ENCODE measurements at places on chromosomes 2 and 18.

DNA sequence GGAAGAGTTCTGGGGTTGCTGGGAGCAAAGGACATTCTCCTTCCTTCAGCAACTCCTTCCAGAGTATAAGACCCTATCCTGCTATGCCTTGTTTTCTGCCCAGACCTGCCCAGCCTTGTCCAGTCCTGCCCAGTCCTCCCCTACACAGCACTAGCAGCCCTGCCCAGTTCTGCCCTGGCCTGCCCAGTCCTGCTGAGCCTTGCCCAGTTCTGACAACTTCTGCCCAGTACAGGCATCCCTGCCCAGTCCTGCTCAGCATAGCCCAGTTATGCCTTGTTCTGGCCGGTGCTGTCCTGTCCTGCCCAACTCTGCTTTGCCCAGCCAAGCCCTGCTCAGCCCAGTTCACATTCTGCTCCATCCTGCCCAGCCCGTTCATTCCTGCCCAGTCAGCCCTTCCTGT lies 44.9 kb upstream of the ALK start:
- no peak for DNase-seq

GRCh38 chr2:212477571-212477970 lies 61.0 kb downstream of the ERBB4 start:
- no peak for DNase-seq

DNA sequence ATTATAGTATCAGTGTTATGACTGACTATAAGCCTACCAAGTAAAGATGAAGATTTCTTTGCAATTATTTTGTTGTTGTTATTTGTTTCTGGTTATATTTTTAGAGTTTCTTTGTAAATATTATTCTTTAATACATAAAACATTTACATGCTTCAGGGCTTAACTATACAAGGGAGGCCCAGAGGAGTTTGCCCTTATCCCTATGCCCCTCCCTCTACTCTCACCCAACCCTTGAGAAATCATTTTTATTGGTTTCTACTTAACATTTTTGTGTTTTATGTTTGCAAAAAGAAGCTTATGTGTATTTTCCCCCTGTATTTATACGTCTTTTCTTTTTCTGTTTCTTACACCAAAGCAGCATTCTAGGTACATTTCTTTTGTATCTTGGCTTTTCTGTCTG lies 30.5 kb downstream of the MRPS9 start:
- no peak for DNase-seq

DNA sequence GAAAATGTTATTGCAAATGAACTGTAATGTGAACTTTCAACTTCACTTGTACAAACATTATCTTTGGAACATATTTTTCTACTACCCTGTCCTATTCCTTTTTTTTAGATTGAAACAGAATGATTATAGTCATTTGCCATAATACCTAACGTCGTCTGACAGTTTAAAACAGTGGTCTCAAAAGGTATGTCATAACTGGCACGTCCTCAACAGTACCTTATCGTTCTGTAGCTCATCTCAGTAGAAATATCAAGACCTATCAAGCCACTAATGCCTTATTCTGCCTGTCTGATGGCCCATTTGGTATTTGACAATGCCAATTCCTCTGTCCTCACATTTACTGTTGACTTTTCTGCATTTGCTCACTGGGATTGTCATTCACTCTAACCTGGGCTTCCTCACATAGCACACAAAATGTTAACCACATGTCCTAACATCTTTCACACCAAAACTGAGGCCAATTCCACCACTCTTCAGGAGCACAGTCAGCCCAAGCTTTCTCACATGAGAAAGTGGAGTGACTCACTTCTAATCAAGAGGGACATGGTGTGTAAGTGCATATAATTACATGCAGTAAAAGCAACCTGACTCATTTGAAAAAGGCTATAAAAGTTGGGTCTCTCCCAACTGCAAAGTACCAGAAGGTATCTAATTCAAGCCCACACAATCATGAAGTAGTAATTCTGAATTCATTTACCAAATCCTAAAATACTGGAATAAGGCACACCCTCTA lies 34.8 kb downstream of the DNER start:
- no peak for DNase-seq

DNA sequence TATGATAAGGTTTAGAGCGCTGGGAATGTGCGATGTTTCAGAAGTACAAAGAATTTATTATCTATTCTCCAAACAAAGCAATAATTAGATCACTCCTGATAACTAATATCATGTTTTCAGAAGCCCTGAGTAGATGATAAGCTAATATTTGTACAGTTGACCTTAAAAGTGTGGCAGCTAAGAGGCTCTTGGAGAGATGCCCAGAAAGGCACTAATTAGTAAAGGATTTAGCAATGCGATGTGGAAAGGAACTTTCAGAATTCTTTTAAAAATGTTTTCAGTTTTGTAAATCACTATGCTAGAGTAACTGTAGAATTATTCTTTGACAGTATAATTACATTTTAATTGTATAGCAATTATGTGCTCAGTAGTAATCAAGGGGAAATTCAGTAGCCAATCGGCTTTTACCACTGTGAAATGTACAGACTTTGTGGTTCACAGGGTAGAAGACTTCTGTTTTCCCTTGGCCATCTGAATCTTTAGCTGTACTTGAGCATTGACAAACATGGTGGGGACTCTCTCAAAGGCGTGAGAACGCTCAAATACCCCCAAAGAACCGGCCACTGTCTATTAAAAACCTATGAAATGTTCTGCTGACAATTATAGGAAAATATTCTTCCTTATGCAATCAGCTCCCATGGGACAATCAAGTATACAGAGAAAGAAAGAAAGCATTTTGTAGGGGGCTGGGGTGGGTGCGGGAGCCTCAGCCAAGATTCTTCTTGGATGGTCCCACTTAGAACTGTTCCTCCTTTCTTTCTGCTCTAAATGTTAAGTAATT lies 262.8 kb upstream of the AGAP1 start:
- no peak for DNase-seq

GRCh38 chr2:25478736-25479135 lies 137.0 kb upstream of the DNMT3A start:
- no peak for DNase-seq

DNA sequence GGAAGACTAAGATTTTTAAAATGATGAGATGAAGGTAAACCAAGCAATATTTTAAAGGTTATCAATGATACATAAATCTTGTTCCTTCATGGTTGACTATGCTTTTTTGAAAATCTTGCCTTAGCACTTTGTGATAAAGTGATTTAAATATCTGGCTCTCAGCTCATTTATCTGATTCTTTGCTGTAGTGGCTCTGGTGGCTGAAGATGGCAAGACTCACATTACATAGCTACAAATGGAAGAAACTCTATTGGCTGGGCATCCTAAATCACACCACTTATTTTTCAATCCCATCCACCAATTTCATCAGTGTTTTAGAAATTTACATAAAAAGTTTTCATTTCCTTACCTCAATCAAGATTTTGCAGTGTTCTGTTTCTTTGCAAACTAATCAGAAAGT lies 16.6 kb upstream of the APCDD1 start:
- no peak for DNase-seq

DNA sequence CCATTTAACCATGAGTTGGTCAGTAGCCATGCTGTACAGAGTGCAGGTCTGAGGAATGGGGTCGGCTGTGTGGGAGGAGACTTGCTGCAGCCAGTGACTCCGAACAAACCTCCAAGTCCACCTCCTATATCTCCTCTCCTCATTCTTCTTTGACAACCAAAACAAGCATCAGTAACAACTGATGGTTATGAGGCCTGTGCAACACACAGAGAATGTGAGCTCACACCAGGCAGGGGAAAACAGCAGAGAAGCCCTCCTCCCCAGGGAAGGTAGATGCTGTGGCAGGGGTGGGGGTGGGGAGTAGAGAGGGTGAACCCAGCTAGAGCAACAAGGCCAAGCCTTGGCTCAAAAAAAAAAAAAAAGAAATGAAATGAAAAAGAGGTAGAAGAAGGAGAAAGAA lies 12.3 kb upstream of the CNGA3 start:
- no peak for DNase-seq

- DNase-seq = no peak
These were observed 4.3 kb downstream of the TAF4B start for GRCh38 chr18:26230497-26230896.

GRCh38 chr2:223503746-223504145 lies 98.4 kb downstream of the SCG2 start:
- DNase-seq = no peak

DNA sequence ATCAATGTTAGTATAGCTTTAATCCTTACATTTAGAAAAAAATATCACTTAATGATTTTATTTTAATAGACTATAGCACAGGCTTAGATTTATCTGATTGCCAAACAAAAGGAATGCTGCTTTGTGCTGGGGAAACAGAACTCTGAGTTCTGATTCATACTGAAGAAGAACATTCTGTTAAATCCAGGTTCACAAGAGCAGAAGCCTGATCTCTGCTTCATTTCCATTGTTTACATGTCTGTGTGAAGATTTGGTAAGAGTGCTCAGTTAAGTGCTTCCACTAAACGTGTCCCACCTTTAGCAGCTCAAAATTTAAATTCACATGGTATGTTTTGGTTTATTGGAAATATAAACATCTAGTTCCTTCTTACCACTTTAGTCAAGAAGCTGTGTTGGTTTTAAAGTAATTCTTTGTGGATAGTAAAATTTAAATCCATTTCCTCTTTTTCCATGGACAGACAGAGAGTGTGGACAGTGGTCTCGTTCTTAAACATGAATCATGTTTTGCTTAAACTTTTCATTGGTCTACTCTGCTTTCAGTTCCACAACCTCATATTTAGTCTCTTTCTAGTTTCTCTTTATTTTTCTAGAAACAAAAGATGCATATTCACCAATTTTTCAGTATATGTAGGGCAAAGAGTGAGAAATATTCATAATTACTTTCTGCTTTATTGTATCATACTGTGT lies 59.1 kb downstream of the NYAP2 start:
- no peak for DNase-seq

DNA sequence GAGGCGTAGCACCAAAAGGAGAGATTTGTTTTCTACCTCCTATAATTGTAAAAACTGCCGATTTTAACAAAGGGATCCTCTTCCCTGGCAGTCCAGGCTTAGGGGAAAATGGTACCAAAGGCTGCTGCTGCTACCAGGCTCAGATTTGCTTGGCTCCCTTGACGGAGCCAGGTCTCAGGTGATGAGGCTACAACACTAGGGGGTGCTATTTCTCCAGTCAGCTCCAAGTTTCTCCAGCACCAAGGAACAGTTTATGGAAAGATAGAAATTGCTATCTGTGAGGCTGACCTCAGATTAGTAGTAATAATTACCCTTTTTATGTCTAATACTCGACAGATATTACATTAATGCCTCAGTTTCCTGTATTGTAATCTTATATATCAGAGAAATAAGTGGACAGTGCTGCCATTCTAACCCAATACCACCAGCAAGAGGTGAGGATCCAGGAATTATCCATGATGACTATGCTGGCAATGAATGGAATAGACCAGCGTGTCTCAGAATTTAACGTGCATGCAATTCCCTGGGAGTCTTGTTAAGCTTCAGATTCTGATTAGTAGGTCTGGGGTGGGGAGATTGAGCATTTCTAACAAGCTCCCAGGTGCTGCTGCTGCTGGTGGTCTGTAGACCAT lies 111.3 kb downstream of the ESCO1 start:
- DNase-seq = no peak

GRCh38 chr18:2644535-2644934 lies 11.0 kb upstream of the SMCHD1 start:
- DNase-seq = no peak

DNA sequence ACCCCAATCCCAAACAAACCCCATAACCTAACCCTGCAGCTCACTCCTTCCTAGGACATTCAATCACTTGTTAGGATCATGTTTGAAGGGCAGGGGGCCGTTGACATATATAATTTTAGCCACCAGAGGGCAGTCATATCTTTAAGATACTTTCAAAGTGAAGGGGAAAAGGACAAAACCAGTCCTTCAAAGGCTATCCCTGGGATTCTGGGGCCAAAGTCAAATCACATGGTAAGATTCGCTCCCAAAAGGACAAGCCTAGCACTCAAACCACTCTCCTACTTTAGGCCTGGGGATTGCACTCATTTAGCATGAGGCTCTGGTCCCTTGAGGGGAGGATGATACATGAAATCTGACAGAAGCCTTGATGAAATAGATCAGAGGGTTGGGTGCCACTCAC lies 44.6 kb downstream of the HAUS1 start:
- no peak for DNase-seq

- no peak for DNase-seq
These were observed 212.1 kb upstream of the POU3F3 start for GRCh38 chr2:104641786-104642185.

DNA sequence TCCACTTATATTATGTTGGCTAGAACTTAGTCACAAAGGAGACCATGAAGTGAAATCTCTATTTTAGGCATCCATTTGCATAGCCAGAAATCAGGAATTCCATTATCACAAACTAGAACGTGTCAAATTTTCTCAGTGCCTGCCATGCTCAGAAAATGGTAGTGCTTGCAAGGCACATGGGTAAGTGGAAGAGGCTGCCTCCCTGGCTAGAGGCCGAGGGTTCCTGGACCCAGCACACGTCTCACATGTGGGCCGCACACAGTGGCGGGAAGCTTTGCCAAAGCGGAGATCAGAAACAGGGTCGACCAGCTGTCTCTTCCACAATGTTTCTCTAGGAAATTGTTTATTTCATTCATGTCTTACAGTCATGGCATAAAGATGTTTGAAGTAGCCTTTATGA lies 42.3 kb downstream of the TRAF3IP1 start:
- DNase-seq = no peak

GRCh38 chr2:174561283-174561971 lies 36.2 kb downstream of the WIPF1 start:
- DNase-seq = no peak

Data from type B pancreatic cell (in vitro differentiated cells).